ENCODE measurements at places on chromosomes 13 and 19.

GRCh38 chr13:20258208-20258962 is 26.3 kb upstream of the GJB6 start:
- no peaks in the 10 kb centered on the region for H3K4me1 ChIP-seq
- peaks cover 20% of the 10 kb centered on the region for H3K27me3 ChIP-seq
- H3K36me3 ChIP-seq, result no peaks in the 10 kb centered on the region
- H3K4me3 ChIP-seq, result no peak overlapping the region
- H3K27ac ChIP-seq, result no peak overlapping the region
- DNase-seq, result no peak

GRCh38 chr13:42967660-42968059 is 24.4 kb downstream of the EPSTI1 start:
- no peak overlapping the region for H3K4me3 ChIP-seq
- no peak overlapping the region for H3K27ac ChIP-seq
- peaks cover 17% of the 10 kb centered on the region for H3K36me3 ChIP-seq
- peaks cover 19% of the 10 kb centered on the region for H3K4me1 ChIP-seq
- H3K27me3 ChIP-seq, result no peaks in the 10 kb centered on the region
- no peak for DNase-seq

DNA sequence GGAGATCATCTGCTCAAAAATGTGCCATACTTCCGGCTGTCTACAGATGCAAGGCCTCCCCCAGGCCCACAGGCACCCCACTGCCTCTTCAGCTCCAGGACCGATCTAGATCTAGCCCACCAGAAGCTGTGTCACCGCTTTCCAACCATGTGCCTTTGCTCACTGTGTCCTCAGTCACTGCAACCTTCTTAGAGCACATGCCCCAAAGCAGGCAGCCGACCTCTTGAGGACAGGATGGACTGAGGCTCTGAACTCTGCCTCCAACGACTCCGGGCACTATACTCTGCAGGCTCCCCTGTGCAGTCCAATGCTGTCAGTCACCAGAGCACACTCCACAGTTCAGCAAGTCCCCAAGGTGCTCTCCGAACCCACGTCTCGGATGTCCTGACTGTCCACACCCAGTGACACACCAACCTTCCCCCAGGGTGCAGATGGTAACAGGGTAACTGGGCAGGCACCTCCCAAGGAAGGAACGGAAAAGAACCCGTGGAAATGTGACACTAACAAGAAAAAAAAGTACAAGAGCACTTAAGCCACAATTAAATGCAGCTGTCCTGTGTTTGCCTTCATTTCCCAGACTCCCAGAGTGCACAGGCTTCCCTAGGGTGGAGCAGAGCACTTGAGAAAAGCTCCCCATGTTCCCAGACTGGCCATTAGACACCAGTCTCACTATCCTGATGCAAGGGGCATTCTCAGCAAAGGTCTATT is 4.8 kb downstream of the STK24 start:
- H3K27ac ChIP-seq, result peak overlapping the region; percentile 94
- H3K36me3 ChIP-seq, result peaks cover 11% of the 10 kb centered on the region
- H3K4me1 ChIP-seq, result peaks cover 74% of the 10 kb centered on the region
- peak overlapping the region; percentile 86 for H3K4me3 ChIP-seq

- H3K27me3 ChIP-seq, result no peaks in the 10 kb centered on the region
- H3K4me3 ChIP-seq, result no peak overlapping the region
- peaks cover 13% of the 10 kb centered on the region for H3K4me1 ChIP-seq
- no peak for DNase-seq
- peak overlapping the region; percentile 42 for H3K27ac ChIP-seq
- peaks cover 4% of the 10 kb centered on the region for H3K36me3 ChIP-seq
Observed at GRCh38 chr13:100129605-100130004, 40.7 kb downstream of the PCCA start.

DNA sequence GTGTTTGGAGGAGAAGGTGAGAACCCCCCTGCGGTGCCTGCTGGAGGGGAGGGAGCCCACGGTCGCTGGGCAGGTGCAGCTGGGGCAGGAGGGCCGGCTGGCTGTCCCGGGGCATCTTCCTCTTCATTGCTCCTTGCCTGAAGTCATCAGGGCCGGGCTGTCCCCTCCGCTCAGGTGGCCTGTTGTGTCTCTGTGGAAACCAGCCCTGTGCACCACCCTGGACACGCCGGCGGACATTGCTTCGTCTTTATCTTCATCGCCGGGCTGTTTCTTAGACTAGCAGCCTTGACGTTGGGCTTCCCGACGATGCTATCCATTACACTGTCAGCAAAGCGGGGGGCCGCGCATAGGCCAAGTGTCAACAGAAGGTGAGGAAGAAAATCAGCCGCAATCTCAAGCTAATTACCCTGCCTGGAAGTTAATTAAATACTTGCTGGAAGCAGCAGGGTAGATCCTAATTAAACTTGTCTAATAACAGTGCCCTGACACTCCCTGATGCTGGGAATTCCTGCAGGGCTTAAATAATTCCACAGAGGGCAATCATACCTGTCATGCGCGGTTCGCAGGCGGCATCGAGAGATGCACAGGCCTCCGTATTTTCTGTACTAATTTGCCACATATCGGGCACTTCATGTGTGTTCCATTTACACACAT is 111.4 kb upstream of the SOX1 start:
- no peaks in the 10 kb centered on the region for H3K36me3 ChIP-seq
- H3K4me3 ChIP-seq, result no peak overlapping the region
- no peak for DNase-seq
- H3K27ac ChIP-seq, result no peak overlapping the region
- H3K27me3 ChIP-seq, result no peaks in the 10 kb centered on the region

DNA sequence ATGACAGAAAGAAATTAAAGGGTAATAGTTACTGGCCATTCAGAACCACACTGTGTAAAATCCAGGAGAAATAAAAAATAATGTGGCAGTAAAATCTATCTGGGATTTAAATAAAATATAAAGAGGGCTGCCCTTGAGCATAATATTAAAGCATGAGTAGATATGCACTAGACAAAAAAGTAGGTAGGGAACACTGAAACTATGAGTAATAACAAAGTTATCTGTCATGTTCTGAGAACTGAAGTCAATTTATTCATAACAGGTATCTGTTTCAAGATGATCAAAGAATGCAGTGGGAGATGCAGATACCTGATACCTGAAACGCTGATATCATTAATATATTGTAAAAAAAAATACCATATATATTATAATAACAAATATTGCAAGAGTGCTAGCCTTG is 1672.0 kb downstream of the SLITRK5 start:
- no peak overlapping the region for H3K4me3 ChIP-seq
- H3K36me3 ChIP-seq, result no peaks in the 10 kb centered on the region
- no peak overlapping the region for H3K27ac ChIP-seq
- no peak for DNase-seq

DNA sequence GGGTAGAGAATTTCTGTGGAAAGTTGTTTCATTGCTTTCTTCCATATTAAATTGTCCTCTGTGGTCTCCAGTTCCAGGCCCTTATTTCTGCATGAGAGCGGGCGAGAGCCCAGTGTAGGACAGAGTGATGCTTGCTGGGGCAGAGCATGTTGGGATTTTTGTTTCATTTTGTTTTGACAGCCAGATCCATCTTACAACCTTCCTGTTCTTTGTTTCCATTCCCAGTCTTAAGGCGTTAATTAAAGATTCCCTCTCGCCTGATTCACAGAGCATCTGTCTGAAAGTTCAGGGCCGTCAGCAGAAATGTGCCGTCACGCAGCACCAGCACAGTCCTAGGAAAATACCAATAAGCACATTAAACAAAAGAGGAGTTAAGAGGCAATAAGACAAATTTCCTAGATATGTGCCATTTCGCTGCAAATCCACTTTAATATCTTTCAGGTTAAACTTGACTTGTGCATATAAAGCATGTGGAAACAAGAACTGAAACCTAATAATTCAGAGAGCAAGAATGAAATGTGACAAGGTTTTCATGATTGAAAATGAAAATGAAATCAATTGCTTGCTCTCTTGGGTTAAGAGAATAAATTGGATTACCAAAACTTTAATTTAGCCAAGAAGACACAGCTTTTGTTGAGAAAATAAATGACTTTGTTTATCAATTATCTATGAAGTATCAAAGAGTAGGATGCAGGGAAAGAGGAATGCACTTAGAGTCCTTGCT is 210.7 kb upstream of the SLC10A2 start:
- H3K4me3 ChIP-seq, result no peak overlapping the region
- H3K27ac ChIP-seq, result no peak overlapping the region
- H3K27me3 ChIP-seq, result no peaks in the 10 kb centered on the region
- H3K4me1 ChIP-seq, result no peaks in the 10 kb centered on the region

GRCh38 chr19:6572217-6572616 is 18.7 kb downstream of the CD70 start:
- no peak for DNase-seq
- no peak overlapping the region for H3K27ac ChIP-seq
- no peak overlapping the region for H3K4me3 ChIP-seq
- H3K4me1 ChIP-seq, result no peaks in the 10 kb centered on the region
- peaks cover 28% of the 10 kb centered on the region for H3K27me3 ChIP-seq

GRCh38 chr13:21079761-21080592 is 18.6 kb upstream of the LATS2 start:
- H3K36me3 ChIP-seq, result peaks cover 3% of the 10 kb centered on the region
- no peak overlapping the region for H3K4me3 ChIP-seq
- H3K27ac ChIP-seq, result no peak overlapping the region
- peaks cover 5% of the 10 kb centered on the region for H3K4me1 ChIP-seq
- peaks cover 30% of the 10 kb centered on the region for H3K27me3 ChIP-seq
- no peak for DNase-seq

Measured in central memory CD8-positive, alpha-beta T cell (primary cell).